D341Med (cell line): ENCODE measurements at places on chromosomes 7 and 10.

DNA sequence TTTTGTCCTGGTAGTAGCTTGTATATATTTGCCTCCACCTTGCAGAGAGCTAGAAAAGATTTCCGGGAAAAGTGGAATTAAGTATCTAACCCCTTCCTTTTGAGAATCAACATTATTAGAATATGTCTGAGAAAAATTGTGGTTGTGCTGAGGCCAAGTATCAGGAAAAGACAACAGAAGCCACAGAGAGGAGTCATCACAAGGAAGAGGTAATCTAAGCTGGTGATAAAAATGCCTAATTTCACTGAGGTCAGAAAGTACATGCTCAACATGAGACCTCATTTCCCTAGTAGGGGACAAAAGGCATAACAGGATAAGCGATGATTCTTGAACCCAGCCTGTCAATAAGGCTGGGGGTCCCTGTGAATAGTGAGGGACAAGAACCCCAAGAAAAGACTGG lies 97.0 kb upstream of the PDE1C start:
- DNase-seq: no peak

- no peak for DNase-seq
Observed at GRCh38 chr7:117859246-117859812, 13.9 kb downstream of the CTTNBP2 start.

GRCh38 chr7:88256906-88257305 lies 37.1 kb upstream of the SRI start:
- no peak for DNase-seq

DNA sequence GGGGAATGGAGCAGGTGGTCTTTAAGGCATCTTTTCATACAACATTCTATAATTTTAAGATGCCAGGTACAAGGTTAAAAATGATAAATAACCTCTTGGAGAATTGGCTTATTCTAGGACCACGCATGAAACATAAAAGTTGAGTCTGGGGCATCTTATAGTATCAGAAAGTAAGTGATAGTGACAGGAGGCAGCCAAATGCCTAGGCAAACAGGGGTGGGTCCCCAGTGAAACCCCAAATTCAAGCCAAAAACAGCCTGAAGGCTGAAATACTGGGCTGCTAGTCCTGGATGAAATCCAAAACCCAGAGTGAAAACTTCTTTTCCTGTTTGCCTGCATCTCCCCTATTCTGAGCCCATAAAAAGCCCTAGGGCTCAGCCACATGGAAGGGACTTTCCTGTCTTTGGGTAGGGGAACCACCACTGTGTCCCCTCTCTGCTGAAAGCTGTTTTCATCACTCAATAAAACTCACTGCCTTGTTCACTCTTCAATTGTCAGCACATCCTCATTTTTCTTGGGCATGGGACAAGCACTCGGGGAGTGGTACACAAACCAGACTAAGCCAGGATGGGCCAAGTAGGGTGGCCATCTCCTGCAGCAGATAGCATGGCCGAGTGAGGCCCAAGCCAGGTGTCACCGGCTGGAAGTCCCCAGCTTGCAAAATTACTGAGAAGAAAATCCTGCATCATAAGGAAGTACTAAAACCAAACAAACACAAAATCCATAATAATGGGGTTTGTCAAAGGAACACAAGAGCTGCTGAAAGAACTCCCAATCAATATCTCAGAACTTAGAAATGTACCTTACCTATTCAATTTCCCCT lies 241.6 kb upstream of the GALNT17 start:
- DNase-seq: no peak

DNA sequence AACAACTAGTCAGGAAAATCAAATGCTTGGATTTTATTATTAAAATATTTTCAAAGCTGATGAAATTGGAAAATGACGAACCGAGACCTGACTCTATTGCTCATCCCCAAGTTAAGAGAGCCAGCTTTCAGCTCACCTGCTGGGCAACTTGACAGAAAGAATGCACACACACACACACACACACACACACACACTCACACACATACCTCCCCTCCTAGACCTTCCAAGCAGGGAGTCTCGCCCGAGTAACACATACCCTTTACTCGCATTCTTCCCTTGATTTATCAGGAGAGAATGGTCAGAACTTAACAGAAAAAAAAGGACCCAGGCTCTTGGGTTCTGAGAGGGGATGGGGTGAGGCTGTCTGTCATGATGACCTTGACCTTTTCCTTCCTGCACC lies 19.1 kb downstream of the GPRIN2 start:
- DNase-seq: no peak

DNA sequence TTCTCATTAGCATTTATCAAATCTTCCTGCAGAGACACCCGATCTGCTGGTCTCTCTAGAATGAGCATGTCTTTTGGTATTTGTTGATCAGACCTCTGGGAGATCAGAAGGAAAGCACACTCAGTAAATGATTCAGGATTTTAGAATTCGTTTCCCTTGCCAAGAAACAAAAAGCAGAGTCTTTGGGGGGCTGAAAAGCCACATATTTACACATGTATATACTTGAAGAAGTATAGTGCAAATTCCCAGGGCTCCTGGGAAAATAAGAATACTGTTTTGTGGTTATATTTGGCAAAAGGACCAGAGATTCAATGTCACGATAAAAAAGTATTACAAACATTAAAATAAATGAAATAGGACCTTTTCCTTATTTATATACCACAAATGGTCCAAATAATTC lies 100.2 kb downstream of the AGMO start:
- no peak for DNase-seq

GRCh38 chr10:3220853-3221252 lies 48.3 kb upstream of the PITRM1 start:
- DNase-seq: no peak

DNA sequence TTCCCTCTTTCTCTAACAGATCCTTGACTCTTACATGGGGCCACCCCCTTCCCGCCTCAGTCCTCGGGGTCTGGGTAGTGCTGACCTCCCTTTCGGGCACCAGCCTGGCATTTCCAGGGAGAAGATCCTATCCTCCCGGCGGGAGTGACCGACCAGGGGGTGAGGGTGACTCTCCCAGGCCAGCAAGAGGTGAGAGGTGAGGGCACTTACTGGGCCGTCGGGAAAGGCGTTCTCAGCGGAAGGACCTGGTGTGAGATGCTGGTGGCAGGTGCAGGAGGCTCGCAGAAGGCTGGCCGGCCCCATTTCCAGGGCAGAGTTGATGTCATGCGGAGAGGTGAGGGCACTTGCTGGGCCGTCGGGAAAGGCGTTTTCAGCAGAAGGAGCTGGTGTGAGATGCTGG lies 4.2 kb upstream of the FOXL3 start:
- DNase-seq: peak; percentile 27

DNA sequence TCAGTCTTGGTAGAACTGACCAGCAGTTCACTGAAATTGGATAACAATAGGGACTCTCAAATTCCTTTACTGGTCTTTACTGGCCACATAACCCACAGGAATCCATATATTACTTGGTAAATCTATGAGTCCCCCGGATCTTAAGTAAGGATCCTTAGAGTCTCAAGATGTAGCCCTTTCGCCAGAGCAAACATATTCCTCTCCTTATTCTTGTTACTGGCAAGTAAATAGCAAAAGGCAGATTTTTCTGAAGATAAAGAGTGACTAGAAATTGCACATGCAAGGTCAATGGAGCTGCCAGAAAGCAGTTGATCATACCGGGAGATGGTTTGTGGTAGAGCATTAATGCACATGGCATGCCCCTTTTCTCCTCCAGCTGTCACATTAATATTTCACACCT lies 283.0 kb downstream of the HDAC9 start:
- DNase-seq: no peak

- DNase-seq: no peak
Observed at GRCh38 chr7:64839910-64840309, 45.7 kb downstream of the ZNF138 start.

DNA sequence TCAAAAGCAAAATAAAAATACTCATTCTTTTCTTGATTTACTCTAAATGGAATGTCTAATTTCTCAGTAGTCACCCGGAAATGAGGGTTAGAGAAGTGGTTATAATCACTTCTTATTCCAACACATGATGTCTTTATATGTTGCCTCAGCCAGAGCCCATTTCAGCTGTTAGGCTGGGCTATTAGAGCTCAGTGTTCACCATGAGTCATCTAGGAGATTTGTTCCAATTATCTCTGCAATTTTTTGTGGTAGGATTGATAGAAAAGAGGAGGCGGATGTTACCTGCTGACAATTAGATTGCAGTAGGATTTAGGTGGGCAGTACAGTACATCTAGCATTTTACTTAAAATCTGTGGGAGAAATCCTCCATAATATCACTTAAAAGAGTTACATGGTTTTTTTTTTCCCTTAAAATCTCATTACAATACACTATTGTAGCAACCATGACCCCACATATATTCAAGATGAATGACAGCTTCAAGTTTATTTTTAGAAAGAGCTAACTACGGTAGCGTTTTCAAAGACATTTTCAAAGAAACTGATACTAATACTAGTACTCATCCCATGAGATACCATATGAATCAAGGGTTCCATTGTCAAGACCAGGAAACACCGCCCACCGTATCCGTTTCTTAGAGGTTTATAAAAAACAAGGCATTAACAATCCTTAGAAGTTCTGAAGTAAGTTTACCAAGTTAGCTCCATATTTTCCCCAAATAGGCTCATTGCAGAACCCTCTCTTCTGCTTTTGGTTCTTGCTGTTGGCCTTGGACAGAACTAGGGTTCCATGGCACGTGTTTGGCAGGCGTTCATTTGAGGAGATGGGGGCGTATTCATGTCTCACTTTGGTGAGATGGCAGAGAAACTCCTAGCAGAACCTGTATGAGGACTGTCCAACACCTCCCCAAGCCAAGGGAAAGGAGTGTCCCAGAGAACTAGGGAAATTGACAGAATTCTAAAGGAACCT lies 10.4 kb downstream of the CPA2 start:
- no peak for DNase-seq

DNA sequence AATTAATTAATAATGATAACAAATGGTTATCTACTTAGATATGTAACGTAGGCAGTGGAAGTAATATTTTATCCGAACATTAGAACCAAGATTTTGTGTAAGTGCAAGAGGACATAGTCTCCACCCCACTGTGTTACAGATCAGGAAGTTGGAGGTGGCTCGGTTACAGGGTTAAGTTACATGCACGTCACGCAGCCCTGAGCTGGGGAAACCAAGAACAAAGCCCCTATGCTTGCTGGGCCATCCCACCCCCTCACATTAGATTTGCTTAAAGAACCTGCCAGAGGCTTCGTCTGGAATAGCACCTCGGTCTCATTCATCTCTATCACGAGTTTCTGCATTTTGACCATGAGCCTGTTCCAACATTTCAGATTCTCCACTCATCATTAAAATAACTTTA lies 214.1 kb downstream of the ADARB2 start:
- no peak for DNase-seq

DNA sequence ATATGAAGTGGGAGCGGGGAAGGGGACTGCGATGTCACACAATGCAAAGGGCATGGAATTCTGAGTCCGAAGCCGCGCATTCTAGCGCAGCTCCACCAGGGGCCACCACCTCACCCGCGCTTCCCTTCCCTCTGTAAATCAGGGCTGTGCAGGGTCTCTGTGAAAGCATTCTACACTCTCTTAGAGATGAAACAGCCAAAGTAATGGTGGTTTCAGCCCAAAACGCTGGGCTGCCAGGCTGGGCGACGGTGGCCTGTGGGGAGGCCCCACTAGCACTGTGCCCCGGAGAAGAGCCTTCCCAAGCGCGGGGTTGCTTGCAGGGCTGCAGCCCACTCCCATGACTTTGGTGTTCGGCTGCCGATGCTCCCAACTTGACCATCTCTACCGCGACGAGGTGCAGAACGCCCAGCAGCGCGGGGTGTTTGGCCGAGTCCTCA lies 11.4 kb downstream of the ATG9B start:
- peak; percentile 82 for DNase-seq

- DNase-seq: no peak
Observed at GRCh38 chr7:47104206-47104549, 477.7 kb downstream of the TNS3 start.

GRCh38 chr10:44427479-44427878 lies 42.6 kb upstream of the CXCL12 start:
- no peak for DNase-seq

GRCh38 chr10:65194555-65194954 lies 1673.4 kb downstream of the REEP3 start:
- DNase-seq: no peak

- peak; percentile 33 for DNase-seq
Observed at GRCh38 chr7:33841705-33842129, 63.6 kb upstream of the BMPER start.

DNA sequence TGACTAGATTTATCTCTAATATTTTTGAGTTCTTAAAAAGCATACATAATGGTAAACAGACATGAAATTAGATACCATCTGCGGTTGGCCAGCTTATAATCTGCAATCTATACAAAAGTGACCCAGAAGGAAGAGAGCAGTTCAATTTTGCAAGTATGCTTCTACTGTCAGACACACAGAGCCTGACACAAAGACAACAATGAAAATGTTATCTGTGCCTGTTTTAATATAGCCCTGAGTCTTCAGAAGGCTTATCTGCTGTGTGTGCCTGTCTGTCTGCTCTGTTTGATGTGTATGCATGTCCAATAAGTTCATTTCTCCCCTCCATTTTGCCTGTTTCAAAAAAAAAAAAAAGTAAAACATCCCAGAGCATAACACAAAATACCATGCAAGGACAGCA lies 73.3 kb upstream of the FHIP2A start:
- DNase-seq: no peak

- no peak for DNase-seq
Observed at GRCh38 chr7:80719261-80719660, 80.8 kb downstream of the CD36 start.

GRCh38 chr10:104678658-104679057 lies 37.6 kb downstream of the SORCS3 start:
- no peak for DNase-seq

DNA sequence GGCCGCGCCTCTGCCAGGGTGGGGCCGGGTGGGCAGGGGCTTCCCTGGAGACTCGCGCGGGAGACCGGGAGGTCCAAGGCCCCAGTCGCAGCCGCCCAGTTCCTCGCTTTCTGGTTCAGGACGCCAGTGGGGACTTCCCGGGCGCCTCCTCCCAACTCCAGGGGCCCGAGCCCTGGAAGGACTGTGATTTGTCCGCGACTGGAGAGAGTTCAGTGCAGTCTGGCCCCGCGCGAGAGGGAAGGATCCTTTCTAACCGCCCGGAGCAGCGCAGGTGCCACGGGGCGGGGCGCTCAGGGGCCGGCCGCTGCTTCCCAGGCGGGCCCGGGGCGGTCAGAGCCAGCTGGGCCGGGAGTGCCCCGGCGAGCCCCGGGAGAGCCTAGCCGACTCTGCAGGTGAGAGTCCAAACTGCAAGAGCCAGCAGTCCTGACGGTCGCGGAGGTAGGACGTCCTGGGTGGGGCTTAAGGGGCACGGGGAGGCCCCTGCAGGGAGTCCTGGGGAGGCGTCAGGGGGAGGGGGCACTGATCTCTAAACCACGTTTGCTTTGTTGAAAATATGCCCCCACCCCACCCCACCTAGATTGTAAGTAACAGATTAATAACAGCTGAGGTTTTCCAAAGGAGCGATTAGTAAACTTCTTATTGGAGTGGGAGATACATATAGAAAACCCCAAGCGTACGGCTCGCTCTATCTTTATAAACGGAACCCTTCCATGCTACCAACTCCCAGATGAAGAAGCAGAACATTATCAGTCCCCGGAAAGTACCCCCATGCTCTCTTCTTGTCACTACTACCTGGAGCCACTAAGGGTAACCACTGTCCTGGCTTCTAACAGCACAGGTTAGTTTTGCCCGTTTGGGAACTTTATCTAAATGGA lies 8.2 kb downstream of the NKX2-3 start:
- DNase-seq: peak; percentile 60
